Fibroblast of the aortic adventitia (primary cell): ENCODE measurements at places on chromosomes 7 and 10. TPM values are rescaled to one million over a fixed set of nuclear protein-coding genes. Genes with fewer than 3 reads are reported as not detected.

Gene ZNF117
- total RNA-seq, result 5.1 and 7.9 TPM in 2 replicates

Gene KCNMA1
- total RNA-seq, result 40.1 and 106 TPM in 2 replicates

Gene OPALIN
- not detected in 2 replicates for total RNA-seq

Gene CALCR
- not detected in 2 replicates for total RNA-seq

Gene LRRC17
- total RNA-seq, result 95.6 and 131 TPM in 2 replicates

Gene NUPR2
- total RNA-seq, result not detected in 2 replicates

Gene ANKRD61
- not detected in 2 replicates for total RNA-seq

Gene PDE1C
- total RNA-seq, result 7.4 and 187 TPM in 2 replicates

Gene TMEM270
- not detected in 2 replicates for total RNA-seq

Gene IGF2BP3
- 2.9 and 116 TPM in 2 replicates for total RNA-seq

Gene DNAJC12
- 1.1 and 14.9 TPM in 2 replicates for total RNA-seq

Gene PNLIP
- not detected in 2 replicates for total RNA-seq

Gene CCL24
- not detected in 2 replicates for total RNA-seq

Gene AGBL3
- total RNA-seq, result 0.41 and 2.9 TPM in 2 replicates

Gene CYP26A1
- not detected in 2 replicates for total RNA-seq

Gene PDGFA
- total RNA-seq, result 4.1 and 20.3 TPM in 2 replicates

Gene TAS2R16
- not detected in 2 replicates for total RNA-seq

Gene RBP3
- total RNA-seq, result not detected in 2 replicates

Gene OR2A7
- 0.81 and 0.98 TPM in 2 replicates for total RNA-seq

Gene GBX1
- not detected in 2 replicates for total RNA-seq

Gene CNPY4
- total RNA-seq, result 25.4 and 54.5 TPM in 2 replicates

Gene LEP
- total RNA-seq, result under 0.01 TPM in 1 of 2 replicates, not detected in the other

Gene GIMAP6
- 0.18 and 0.74 TPM in 2 replicates for total RNA-seq

Gene FAM25C
- not detected in 2 replicates for total RNA-seq

Gene OR2A1
- 0.27 TPM in 1 of 2 replicates, not detected in the other for total RNA-seq

Gene GIMAP2
- total RNA-seq, result 0.27 and 0.98 TPM in 2 replicates

Gene CPEB3
- 0.99 and 1.7 TPM in 2 replicates for total RNA-seq

Gene SLC26A3
- not detected in 2 replicates for total RNA-seq

Gene CFAP46
- total RNA-seq, result 0.09 and 1.5 TPM in 2 replicates

Gene CACNA2D1
- 46.0 and 90.5 TPM in 2 replicates for total RNA-seq

Gene ARHGEF35
- 1.1 and 2.7 TPM in 2 replicates for total RNA-seq

Gene SH2B2
- 2.0 and 4.9 TPM in 2 replicates for total RNA-seq

Gene AKR1B15
- not detected in 2 replicates for total RNA-seq

Gene HOXA3
- 1.2 and 3.5 TPM in 2 replicates for total RNA-seq

Gene EFCAB10
- not detected in 2 replicates for total RNA-seq

Gene GPC2
- 1.2 and 4.5 TPM in 2 replicates for total RNA-seq

Gene STAG3
- 0.90 and 4.8 TPM in 2 replicates for total RNA-seq

Gene PLAC9
- 32.1 and 78.7 TPM in 2 replicates for total RNA-seq

Gene VAX1
- not detected in 2 replicates for total RNA-seq

Gene NPY4R2
- 0.09 TPM in 1 of 2 replicates, not detected in the other for total RNA-seq

Gene GFRA1
- 0.18 and 0.49 TPM in 2 replicates for total RNA-seq

Gene AKR1D1
- total RNA-seq, result not detected in 2 replicates
